ENCODE measurements at places on chromosomes 16 and 17.

DNA sequence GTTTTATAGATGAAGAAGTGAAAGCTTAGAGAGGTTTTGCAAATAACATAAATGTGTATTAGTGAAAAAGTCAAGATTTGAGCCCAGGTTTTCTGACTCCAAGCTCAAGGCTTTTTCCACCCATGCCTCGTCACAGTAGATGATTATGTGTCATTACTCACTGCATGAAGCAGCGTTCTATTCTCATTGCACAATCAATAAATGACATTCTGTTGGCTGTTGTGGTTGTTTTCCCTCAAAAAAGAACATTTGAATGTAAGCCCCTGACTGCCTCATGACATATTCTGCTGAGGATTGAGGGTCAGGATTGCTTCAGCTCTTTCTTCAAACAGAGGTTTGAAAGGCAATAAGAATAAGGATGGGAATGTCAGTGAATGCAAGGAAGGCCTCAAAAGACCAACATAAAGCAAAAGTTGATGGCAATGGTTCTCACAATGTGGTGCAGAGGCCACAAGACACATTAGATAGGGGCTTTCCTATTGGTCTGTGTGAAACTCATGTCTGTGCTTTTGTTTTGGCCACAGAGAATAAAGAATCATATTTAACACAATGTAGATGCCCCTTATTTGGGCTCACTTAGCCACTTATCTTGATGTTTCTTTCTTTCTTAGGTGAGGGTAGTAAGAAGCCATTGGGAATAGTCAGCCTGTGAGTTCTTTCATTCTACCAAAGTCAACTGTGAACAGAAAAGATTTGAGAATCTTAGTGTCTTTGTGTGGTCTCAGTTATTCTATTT is 5.4 kb upstream of the MMD start:
- no peak for DNase-seq

DNA sequence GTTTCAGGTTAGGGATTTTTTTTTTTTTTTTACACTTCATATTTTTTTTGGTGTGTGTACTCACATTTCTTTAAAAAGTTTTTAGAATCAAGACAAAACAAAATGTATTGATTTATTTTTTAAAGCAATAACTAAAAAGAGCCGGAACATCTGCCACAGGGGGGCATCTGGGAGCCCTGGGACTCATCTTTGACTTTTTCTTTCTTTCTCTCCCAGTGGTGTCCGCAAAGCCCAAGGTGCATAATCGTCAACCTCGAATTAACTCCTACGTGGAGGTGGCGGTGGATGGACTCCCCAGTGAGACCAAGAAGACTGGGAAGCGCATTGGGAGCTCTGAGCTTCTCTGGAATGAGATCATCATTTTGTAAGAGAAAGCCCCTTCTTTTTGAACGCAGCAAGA is 36.3 kb downstream of the WWP2 start:
- no peak for DNase-seq

GRCh38 chr17:82830249-82830661 is 9.6 kb downstream of the ZNF750 start:
- no peak for DNase-seq

GRCh38 chr17:13135506-13135905 is 117.7 kb upstream of the ELAC2 start:
- no peak for DNase-seq

GRCh38 chr17:6472517-6472916 is 28.3 kb downstream of the PIMREG start:
- DNase-seq: no peak

DNA sequence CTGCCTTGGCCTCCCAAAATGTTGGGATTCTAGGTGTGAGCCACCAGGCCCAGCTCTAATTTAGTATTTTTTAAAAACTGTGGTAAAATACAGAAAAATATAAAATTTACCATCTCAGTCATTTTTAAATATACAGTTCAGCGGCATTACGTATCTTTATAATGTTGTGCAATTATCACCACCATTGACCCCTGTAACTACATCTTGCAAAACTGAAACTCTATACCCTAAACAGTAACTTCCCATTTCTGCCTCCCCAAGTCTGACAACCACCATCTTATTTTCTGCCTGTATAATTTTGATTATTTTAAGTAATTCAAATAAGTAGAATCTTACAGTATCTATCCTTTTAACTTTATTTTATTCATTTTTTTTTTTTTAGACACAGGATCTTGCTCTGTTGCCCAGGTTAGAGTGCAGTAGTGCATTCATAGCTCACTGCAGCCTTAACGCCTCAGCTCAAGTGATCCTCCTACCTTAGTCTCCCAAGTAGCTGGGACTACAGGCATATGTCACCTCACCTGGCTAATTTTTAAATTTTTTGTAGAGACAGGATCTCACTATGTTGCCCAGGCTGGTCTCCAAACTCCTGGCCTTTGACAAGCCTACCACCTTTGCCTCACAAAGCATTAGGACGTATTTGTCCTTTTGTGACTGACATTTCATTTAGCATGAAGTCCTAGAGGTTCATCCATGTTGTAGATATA is 10.9 kb upstream of the GGA2 start:
- no peak for DNase-seq

GRCh38 chr17:81345228-81346089 is 49.8 kb upstream of the BAHCC1 start:
- DNase-seq: peak; percentile 95

- no peak for DNase-seq
Observed at GRCh38 chr17:28783161-28783560, 39.4 kb downstream of the TRAF4 start.

- DNase-seq: no peak
Observed at GRCh38 chr16:81863630-81864352, 84.7 kb downstream of the PLCG2 start.

DNA sequence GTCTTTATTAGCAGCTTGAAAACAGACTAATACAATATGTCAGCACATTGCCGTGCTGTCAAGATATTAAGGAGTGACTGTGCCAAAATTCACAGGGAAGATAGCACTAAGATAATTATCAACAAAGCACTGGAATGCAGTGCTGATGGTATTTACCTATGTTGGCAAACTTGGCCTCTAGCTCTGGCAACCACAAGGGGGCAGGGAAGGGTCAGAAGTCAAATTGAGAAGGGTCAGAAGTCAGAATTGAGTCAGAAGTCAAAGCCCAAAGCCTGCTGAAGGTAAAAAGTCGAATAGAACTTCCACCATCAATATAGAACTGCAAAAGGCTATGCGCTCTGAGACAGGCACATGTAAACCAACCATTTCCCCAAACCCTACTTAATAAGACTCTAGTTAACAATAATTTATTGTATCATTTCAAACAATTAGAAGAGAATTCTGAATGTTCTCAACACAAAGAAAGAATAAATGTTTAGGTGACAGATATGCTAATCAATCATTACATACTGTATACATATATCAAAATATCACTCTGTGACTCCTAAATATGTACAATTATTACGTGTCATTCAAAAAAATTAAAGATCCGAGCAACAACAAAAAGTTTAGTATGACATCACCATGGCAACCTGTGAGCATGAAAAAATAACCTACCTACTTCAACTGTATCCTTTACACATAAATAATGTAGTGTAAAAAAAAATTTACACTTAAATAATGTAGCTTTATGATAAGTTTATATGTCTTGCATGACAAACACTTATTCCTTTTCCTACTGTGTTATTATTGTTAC is 916.1 kb downstream of the KCNJ2 start:
- no peak for DNase-seq

DNA sequence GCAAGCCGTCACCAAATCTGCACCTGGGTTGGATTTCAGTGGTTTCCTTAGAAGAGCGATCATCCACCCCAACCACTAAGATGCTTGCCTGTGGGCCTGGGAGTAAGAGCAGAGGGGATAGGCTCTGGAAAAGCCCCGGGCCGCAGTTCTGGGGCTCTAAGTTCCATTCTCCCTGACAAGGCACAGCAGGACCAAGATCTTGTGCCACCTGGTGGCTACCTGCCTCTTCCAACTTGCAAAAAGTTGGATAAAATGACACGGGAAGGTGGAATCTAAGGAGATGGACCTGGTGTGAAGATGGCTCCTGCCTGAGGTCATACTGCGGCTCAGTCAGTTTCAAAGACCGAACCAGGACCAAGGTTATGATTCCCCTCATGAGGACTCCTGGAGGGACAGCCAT is 42.3 kb downstream of the ABCC12 start:
- no peak for DNase-seq

DNA sequence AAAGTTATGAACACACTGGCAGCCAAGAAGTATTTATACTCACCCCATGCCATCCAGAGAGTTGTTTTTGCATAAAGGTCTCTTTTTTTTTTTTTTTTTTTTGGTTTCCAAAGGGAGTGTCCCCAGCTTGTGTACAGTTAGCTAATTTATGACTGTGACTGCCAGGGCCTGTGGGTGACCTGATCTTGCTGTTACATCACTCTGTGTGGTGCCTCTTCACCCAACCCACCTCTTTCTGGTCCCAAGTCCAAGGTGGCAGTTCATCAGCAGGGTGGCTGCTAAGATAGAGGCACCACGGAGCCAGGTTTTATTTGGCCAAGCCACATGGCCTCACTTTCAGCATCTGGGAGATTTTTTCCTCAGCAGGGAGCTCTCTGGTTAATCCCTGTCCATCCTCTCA is at the start of gene NOS2:
Gene NOS2, minus strand, starts transcription at position 8 of the 400 bp plus-strand sequence. CDS start 1,720 bp downstream, outside the sequence.
- no peak for DNase-seq

- DNase-seq: no peak
Observed at GRCh38 chr16:77288222-77288621, 89.0 kb downstream of the SYCE1L start.

GRCh38 chr16:77782694-77783093 is 5.7 kb upstream of the VAT1L start:
- no peak for DNase-seq

- no peak for DNase-seq
Observed at GRCh38 chr17:14310101-14310500, 9.2 kb downstream of the HS3ST3B1 start.

DNA sequence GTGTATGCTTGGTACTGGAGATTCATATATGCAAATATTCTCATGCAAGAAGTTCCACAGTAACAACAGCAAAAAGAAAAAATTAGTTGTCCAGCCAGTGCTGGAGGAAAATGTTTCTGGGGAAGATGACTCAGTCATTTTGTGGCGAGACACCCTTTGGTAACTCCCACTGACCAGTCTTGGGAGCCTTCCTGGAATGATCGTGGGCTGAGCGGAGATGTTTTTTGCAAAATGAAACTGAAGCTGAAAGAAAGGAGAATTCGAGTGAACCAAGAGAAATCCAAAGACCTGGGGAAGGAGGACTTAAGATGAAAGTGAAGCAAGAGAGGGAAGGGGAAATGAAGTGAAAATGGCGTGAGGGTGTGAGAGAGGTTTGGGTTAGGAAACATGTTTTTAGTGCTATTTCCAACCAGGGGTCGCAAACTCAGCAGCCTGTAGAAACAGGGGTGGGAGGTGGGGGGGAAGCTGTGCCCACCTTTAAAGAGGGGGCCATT is 5.2 kb downstream of the ITPRIPL2 start:
- no peak for DNase-seq

GRCh38 chr17:29574732-29575510 is 6.4 kb downstream of the TP53I13 start:
- no peak for DNase-seq

- DNase-seq: no peak
Observed at GRCh38 chr17:42680331-42680808, 1.3 kb downstream of the CCR10 start.

DNA sequence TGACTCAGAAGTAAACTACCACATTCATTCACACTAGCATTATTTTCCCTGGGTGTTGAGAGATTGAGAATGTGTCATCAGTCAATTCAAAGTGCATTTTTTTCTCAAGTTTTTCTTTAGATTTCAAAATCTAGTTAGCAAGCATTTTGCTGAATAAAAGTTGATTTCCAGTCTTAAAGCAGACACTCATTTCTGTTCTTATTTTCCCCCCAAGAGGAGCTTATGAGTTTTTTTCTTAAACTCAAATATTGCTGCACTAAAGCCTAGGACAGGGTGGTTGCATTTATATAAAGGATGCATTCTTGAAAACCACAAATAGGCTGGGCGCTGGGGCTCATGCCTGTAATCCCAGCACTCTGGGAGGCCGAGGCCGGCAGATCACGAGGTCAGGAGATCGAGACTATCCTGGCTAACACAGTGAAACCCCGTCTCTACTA is 15.3 kb downstream of the CDH3 start:
- no peak for DNase-seq

- peak; percentile 54 for DNase-seq
Observed at GRCh38 chr17:57862694-57863667, 13.1 kb upstream of the MRPS23 start.

- no peak for DNase-seq
Observed at GRCh38 chr16:50248845-50249244, 17.5 kb upstream of the ADCY7 start.

DNA sequence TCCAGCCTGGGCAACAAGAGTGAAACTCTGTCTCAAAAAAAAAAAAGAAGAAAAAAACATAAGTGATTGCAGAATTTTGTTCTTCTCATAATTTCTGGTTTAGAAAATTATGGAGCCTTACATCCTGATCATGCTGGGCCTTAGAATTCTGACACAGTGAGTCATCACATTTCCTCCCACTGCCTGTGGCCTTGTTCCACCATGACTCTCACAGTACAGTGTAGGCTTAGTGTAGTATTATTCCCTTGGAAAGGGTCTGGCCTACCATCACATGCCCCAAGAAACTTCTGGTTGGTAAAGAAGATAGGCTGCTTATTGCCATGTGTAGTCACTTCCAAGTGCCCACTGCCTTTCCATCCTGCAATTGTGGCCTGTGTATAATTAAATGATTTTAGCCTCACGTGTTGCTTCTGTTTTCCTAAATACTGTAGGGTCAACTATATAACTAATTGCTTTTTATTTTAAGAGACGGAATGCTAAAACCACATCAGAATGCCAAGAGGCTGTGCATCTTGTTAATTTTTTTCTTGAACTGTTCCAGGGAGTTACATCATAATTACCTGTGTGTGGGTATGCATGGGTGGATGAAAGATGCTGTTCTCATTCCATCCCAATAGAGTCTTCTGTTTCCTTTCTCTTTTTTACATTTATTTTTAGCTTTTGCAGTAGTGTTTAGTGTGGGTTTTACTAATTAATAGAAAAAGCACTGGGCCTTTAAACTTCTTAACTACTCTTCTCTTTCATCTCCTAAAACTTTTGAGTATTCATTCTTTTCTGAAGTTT is 25.9 kb downstream of the OGFOD1 start:
- DNase-seq: no peak

DNA sequence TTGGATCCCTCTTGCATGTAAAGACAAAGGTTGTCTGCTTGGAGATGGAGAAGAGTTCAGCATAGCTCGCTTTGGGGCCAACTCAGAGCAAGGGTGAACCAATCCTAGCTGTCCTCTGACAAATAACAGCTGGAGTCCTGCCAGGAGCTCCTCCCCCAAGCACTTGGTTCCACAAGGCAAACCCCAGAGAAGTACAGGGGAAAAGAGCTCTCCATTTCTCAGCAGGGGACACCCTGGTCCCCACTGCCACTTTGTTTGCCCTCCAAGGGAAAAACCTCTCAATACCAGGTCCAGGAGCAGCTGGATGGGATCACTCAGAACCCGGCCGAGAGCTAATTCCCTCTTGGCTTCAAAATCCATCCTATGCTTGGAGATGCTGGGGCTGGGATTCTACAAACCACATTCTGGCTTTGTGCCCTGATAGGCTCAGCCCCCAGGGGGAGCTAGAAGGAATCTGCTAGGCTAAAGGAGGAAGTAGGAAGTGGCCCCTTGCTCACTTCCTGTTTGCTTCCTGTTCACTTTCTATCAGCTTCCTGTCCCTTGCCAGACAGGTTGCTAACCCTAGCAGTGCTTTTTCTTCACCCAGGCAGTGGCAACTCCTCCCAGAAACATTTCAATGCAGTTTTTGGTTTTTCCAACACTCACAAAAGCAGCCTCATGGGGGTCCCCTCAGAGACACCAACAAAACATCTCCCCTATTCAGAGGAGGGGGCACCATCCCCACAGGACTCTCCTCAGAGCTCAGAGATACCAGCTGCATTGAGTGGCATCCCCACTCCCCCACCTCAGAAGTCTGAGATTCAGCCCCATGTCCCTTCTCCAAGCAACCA is 30.7 kb downstream of the CDRT4 start:
- no peak for DNase-seq

Data from suprapubic skin (tissue), 4 donors.